ENCODE measurements at places on chromosomes 3 and 15.

DNA sequence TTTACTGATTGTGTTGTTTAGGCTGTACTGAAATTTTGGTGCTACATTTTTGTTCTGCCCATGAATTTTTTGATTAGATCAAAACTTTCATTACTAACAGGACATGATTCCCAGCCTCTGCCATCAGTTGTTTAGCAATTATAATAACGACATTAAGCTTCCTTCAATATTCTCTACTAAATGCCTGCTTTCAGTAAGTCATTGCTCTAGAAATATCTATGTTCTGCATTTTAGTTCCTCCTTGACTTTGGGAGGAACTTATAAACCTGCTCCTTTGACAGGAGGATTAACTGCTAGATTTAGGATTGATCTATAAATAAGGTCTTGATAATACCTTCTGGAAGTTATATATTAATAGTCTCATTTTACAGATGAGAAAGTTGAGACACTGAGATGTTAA, 269.1 kb downstream of the RAP2B start:
- no peak for DNase-seq

GRCh38 chr3:38260474-38260873, 5.1 kb upstream of the SLC22A13 start:
- DNase-seq = no peak

DNA sequence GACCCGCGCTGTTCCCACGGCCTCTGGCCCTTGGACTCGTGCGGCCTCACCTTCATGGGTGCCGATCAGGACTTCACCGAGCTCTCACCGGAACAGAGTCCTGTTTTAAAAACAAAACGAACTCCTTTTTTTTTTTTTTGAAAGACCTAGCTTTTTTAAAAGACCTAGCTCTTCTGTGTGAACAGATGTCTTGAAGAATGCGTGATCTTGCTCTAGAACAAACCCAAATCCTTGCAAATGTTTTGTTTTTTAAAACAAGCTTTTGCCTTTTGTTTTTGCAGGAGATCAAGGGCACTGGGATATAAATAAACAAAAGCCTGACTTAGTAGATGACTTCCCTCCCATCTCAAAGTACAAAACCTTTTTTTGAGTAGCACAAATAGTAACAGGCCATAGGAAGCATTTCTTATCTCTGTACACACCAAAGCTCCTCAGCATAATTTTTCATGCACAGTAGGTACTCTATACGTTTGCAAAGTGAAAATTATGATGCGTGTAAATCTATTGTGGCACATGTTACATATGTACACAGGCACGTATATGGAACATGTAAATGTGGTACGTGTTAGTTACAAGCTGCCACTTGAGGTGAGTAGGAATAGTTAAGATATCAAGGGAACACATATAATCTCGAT, 1.1 kb upstream of the MSL2 start:
- DNase-seq = no peak

- peak; percentile 99 for DNase-seq
These were observed 1.3 kb upstream of the TWF2 start for GRCh38 chr3:52240059-52240885.

DNA sequence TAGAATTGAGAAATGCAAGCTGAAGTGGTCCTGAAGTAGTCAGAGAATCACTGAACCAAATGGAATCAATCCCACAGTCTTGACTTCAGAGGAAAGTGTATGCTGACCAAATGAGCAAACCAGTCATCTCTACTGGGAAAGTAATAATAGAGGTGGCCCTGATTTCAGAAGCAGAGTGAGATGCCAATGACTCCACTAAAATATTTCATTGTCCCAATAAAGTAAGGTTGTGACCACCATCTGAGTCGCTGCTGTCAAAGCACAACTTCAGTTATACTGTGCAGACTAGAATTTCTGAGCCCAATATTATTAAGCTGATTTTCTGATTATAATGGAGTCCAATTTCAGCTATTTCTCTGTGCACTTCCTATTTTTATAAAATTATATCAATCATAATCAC, 334.4 kb upstream of the THBS1 start:
- DNase-seq = no peak

DNA sequence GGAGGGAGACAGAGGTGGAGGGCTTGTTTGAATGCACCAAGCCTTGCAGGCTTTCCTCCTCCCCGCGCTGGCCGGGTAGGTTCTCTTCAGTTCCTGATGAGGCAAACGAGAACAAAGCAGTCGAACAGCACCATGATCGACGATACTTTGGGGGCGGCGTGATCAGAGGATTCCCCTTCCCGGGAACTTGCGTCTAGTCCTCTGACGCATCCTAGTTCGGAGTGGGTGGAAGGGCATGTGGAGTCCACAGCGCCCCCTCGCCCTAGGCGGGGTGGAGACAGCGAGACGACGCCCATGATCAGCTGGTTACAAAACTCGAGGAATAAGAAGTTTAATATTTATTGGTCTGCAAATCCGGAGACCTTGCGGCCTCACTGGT, 452 bp upstream of the SV2B start:
- no peak for DNase-seq

GRCh38 chr3:3551981-3552380, 247.2 kb upstream of the LRRN1 start:
- DNase-seq = no peak

GRCh38 chr3:177641206-177641605, 443.9 kb upstream of the TBL1XR1 start:
- no peak for DNase-seq

DNA sequence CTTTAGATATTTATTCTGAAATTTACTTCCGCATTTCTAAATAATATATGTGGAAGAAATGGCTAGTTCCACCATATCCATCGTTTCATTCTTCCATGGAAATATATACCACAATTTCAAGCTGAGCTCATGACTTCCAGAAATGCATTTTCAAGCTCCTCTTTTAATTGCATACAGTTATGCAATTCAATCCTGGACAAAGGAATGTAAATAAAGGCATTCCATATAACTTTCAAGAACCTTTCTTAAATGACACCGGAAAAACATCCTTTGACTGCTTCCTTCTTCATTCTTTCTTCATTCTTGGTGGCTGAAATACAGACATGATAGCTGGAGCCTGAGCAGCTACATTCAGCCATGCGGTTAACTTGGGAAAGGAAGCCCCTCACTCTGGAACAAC, 185.2 kb upstream of the GADL1 start:
- no peak for DNase-seq

DNA sequence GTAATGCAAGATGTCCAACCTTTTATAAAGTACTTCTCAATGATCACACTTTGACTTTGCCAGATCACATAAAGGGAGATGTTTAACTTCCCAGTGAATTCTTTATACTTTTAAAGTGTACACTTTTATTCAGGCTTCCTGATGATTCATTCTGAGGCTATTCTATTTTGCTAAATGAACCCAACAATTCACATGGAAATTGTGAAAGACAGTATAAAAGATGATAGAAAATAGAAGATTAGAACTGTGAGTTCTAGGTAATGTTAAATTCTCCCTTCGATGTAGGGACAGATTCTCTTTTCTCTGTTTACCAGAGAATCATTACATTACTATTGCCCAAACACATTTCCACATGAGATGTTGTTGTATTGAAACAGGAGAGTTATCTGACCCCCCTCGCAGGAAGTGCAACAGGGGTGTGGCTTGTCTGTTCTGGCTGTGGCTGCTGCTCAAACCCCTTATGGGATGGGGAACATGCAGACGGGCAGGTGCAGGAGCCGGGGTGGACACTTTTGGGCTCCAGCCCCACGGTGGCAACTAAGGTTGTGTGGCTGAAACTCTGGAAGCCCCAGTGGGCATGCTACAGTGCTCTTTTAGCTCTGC, 131.3 kb upstream of the LRTM1 start:
- no peak for DNase-seq

DNA sequence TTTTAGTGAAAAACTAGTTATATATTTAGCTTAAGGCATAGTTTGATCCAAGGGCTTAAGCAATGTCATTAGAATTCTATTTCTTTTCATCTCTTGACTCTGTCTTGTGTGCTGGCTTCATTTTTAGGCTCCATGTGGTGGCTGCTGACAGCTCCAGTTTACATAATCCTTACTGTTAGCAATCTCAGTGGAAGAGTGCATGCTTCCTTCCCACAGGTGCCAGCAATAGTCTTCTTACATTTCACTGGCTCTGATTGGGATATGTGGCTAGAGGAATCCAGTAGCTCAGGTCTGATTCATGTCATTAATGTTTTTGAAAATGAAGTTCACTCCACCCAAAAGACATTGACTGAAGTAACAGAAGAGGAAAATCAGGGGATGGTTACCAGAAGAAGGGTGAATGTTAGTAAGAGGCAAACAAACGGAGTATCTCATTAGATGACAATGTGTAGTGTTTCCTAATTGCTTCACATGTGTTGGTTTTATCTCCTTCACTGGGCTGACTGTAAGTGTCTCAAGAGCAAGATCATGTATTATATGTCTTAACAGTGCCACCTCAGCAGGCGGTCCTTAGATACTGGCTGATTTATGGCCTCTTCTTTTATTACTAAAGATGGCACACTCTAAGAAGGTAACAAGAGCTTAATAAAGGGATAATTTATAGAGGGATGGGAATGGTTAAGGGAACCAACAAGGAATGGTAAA, 25.6 kb upstream of the TCF12 start:
- no peak for DNase-seq

- DNase-seq = no peak
These were observed 425.4 kb upstream of the TPRG1 start for GRCh38 chr3:188746291-188746783.

DNA sequence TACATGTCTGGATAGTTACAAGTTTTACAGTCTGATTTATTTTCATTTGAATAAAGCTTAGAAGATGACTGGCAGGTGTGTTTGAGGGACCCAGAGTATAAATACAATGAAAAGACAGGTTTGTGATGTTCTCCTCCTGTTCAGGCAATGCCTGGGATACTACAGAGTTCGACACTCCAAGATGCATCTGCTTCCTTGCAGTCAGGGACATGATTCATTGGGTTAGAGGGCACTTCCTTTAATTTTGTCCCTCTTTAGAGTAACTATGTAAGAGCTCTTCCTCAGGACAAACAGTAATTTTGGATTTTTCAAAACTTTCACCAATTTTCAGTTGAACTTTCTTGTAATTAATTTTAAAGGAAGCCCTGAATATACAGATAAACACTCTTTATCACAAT, 102.0 kb downstream of the LMLN start:
- no peak for DNase-seq

GRCh38 chr3:72655131-72655551, 193.1 kb downstream of the SHQ1 start:
- no peak for DNase-seq

GRCh38 chr3:12369029-12369428, 80.2 kb downstream of the PPARG start:
- DNase-seq = no peak

DNA sequence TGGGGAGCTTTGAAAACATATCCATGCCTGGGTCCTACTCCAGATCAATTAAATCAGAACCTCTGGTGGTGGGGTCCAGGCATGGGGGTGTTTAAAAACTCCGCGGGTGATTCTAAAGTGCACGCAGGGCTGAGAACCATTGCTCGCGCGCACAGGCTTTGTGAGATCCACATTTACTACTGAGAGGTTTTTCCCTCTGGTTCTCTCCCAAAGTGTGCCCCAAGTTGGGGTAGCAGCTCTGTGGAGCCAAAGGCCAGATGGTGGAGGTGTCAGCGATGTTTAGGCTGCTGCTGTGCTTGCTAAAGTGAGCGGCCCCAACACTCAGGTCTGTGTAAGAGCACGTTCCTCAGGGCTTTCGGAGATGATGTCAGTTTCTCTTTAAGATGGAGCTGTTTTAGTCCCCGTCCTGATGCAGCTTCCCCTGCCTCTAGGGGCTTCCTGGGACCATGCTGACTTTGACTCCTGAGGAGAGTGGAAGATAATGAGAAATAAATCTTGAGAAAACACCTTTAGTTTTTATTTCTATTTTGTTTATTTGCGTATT, 13.4 kb upstream of the MAGEF1 start:
- no peak for DNase-seq

DNA sequence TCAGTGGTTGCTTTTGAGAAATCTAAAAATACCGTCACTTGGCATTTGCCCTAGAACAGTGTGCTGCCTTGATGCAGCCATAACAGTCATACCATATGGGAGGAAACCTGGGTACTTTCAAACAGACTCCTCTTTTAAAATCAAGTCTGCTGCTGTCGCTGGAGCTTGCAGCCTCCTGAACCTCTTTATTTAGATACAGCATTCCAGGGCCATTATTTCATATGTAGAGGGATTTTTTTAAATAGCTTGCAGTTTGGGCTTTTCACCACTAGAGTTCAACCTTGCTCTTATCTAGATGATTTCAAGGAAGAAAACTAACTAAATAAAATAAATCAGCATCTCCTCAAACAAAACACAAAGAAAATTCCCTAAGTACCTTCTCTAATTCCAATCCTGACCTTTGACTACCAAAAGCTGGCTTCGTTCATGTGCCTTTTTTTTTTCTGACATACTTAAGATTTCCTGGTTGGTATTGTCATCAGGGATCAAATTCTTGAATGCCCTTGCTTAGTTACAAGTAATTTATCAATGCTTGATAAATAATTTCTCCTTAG, 111.6 kb downstream of the KBTBD8 start:
- DNase-seq = peak; percentile 38

DNA sequence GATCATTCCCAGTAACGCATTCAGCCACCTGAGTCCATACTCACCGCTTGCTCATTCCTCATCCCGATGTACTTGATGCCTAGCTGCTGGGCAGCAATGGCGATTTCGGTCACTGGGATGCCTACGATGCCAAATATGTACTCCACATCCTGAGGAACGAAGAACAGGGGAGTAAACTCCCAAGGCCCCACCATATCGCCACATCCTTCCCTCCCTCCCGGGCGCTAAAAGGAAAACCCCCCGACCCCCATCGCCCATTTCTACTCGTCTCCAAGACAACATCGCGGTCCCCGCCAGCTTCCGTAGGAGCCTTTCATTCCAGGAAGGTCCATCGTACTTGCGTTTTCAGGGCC, 347 bp downstream of the HACL1 start:
- DNase-seq = no peak

- no peak for DNase-seq
These were observed 9.1 kb upstream of the PPM1L start for GRCh38 chr3:160746976-160747375.

DNA sequence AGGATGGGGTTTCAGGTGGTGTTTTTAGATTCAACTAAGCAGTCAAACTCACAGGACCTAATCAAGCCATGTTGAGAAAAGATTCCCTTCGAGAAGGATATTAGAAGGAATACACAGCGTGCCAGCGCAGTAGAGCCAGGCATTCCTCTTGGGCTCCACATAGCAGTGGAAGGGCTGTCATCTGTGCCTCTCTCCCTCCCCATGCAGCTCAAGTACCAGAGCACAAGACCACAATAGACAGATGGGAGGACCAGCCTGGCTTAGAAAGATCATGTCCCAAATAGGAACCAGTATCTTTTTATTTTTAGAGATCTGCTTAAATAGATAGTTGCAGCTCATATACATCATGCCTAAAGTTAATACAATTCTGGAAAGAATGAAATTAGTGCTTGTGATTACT, 37.9 kb downstream of the LMLN start:
- no peak for DNase-seq

DNA sequence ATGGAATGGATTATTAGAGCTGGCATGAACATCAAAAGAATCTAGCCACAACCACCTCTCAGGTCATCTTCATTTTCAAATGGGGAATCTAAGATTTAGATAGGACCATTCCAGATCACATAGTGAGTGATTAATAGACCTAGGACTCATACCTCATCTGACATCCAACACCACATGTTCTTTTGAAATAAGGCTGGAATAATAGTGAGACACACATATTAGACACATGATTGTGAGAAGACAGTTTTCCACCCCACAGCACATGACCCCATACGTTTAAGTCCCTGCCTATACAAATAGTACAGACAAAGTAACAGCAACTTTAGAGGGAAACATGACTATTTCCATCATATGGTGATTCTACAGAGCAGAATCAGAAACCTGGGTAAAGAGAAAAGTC, 344.7 kb upstream of the TPRG1 start:
- DNase-seq = no peak

Measured in fibroblast of the conjunctiva (primary cell).